ENCODE measurements at places on chromosomes 5 and 9. TPM values are rescaled to one million over a fixed set of nuclear protein-coding genes. Genes with fewer than 3 reads are reported as not detected.

- DNase-seq = no peak
These were observed 6.0 kb downstream of the OLFML2A start for GRCh38 chr9:124782661-124783574.

- no peak for DNase-seq
These were observed 194.1 kb downstream of the RANBP17 start for GRCh38 chr5:171055875-171056454.

The GNA14 gene
- polyA plus RNA-seq = not detected

- DNase-seq = no peak
These were observed 103.4 kb downstream of the OTULIN start for GRCh38 chr5:14767735-14768507.

DNA sequence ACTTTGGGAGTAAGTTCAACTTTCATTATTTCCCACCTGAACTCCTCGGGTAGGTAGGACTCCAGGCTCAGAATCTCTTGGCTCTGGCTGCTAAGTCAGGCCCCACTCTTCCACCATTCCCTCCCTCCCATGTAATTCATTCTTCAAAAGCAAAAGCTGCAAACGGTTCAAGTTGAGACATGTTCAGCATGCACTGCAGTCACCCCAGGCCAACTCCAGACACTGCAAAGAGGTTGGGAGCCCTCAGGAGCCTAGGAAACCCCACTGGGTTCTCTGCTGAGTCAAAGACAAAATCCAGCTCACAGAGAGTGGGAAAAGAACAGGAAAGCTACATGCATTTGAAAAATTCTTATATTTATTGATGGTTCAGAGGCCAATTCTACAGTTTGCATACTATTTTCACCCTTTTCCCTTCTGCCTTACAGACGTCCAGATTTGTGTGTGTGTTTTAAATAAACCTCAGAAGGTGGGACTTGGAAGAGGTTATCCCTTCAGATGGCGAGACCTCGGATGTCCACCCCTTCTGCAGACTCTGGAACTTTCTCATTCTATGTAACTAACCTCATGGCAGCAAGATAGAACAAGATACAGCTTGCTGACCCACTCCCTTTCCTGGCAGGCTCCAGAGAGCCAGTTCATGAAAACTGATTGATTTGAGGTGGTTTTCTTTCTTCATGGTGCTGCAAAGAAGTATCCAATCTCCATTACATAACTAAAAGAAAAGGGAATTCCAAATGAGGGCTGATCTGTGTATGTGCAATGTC, 65.7 kb upstream of the EQTN start:
- no peak for DNase-seq

DNA sequence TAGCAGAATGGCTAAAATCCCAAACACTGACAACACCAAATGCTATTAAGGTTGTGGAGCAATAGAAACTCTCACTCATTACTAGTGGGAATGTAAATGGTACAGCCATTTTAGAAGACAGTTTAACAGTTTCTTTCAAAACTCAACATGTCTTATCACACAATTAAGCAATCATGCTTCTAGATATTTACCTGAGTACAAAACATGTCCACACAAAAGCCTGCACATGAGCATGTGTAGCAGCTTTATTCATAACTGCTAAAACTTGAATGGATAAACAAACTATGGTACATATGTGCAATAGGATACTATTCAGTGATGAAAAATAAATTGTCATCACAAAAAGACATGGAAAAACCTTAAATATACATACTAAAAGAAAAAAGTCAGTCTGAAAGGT, 31.5 kb downstream of the SLC25A46 start:
- DNase-seq = no peak

The PLPPR1 gene
- polyA plus RNA-seq = not detected

DNA sequence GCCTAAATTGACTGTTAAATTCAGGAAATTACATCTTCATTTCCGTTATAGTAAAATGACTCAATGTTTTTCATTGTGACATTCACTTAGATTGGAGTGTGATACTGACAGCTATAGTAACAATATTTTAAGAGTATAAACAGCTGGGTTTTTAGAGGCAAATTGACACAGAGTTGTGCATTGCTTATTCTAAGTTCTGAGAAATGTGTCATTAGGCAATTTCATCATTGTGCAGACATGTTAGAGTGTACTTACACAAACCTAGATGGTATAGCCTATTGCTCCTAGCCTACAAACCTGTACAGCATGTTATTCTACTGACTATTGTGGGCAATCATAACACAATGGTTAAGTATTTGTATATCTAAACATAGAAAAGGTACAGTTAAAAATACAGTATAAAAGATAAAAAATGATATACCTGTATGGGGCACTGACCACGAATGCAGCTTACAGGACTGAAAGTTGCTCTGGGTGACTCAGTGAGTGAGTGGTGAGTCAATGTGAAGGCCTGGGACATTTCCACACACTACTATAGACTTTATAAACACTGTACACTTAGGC, 132.7 kb downstream of the PDE4D start:
- DNase-seq = no peak

- DNase-seq = no peak
These were observed 143.3 kb downstream of the SEC61B start for GRCh38 chr9:99365233-99365980.

DNA sequence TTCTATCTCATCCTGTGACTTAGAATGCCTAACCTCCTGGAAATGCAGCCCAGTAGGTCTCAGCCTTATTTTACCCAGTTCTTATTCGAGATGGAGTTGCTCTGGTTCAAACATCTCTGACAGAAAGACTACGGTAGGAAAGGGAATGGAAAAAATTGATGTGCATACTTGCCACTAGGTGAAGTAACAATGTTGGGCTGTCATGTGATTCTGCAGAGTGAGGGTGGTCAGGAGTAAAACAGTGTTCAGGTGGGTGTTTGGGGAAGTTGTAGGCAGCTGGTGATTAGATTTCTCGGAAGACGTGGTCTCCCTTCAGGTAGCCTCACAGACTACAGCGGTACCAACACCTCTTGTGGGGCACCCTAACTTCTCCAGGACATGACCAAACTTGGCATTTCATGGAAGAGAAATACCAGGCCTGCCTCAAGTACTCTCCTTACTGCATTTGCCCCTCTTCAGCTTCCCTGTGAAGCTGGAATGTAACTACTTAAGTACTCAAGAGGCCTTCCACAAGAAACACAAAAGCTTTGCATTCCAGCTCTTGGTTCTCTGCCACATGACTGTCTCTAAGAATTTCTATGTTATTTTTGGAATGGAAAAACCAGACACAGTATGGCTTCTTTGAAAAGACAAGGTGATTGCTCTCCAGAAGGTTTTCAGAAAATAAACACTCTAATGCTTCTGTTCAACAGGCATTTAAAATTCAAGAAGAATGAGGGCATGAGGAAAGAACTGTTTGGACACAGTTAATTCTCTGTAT, 17.4 kb upstream of the ENTREP1 start:
- DNase-seq = no peak

DNA sequence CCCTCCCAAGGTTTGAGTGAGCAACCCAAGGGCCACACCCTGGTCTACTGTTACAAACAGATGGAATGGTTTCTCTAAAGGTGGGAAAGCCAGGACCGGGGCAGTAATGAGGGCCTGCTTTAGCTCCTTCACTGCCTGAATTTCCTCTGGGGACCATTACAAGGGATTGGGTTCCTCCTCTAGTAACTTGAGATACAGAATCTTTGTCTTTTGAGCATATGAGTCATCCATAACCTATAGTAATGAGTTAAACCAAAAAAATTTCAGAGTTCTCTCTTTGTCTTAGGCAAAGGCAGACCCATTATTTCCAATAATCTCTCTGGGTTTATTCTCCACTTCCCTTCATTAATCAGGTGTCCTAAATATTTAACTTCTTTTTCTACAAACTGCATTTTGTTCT, 618.8 kb downstream of the HINT1 start:
- DNase-seq = no peak

- DNase-seq = no peak
These were observed 142.5 kb upstream of the SLC24A2 start for GRCh38 chr9:19931098-19931890.

DNA sequence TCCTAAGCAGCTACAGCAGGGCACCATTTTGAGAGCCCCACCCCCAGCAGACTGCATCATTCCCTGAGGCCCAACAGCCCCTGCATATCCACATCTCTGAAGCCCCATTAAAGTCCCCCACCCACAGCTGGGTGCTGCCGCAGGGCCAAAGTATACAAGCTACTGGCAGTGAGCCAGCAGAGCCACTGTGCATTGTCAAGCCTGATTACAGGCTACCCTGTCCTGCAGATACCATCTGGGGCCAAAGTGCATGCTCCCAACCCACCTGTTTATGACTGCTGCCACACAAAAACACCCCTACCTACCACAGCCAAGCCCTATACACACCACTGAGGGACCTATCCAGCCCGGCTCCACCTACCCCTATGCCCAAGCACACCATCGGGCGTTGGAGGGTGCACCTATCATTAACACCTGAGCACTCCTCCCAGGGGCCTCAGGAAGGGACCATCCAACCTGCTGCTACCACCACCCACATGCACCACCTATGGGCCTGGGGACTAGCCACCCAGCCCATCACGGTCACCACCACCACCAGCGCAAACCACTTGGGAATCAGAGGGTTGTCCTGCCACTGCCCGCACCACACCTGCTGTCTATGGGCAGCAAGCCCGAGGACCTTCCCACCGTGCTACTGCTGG, 105.0 kb downstream of the PLPP1 start:
- no peak for DNase-seq

The SPAG8 gene
- polyA plus RNA-seq = 0.77 TPM

GRCh38 chr9:20065796-20066700, 277.2 kb upstream of the SLC24A2 start:
- DNase-seq = no peak

GRCh38 chr9:127133739-127134167, 11.3 kb upstream of the ANGPTL2 start:
- DNase-seq = no peak

The ZNF366 gene
- polyA plus RNA-seq = 0.05 TPM

- no peak for DNase-seq
These were observed 273.1 kb downstream of the GABRB2 start for GRCh38 chr5:161273410-161273809.

GRCh38 chr5:64923151-64923685, 154.5 kb downstream of the CWC27 start:
- DNase-seq = no peak

DNA sequence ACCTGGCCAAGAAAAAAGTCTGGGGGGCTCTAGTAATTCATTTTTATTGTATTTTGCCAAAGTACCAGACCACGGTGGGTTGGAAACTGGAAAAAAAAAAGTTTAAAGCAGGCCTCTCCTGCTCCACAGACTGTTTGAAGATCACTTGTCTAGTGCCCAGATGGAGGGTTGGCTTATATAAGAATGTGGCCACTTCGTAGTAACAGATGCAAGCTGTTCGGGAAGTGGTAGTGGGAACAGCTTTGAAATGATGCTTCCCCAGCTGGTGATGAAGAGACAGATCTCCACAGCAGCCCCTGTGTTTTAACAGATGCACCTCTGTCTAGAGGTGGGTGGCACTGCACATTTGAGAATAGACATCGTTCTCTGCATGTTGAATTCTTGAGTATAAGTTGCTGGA, 54.3 kb upstream of the DMRT3 start:
- DNase-seq = no peak

DNA sequence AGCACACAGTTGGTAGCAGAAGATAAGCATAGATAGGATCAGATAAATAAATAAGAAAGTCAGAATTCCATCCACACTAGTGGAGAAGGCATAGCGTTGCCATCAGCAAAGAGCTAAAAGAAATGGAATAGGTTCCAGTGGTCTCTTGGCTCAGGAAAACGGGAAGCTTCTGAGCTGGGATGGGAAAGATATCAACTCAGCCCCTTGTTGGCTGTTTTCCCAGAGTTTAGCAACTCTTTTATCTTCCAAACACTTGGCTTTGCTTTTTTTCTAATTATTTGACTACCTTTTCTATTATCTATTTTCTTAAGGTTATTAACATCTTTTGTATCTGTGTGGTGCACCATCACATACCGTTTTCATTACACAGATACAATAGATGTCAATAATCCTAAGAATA, 445.7 kb upstream of the TRPC7 start:
- DNase-seq = no peak

GRCh38 chr5:140310434-140310833, 7.5 kb upstream of the PFDN1 start:
- no peak for DNase-seq

DNA sequence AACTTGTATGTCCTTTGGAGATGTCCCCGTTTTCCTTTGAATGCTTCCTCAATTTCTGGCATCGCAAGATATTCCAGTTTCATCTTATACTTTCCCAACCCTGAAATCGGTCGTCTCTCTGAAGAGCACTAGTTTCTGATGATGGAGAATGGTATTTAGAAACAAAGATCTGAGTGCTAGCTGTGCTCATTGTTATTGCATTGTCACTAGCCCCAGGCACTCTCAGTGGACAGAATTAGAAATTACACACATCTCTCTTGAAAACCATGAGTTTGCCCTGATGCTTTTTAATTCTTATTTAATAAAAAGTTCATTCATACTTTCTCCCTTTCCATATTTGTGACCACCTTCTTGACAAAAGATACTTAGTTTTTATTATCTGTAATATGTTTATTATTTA, 67.7 kb downstream of the C9orf152 start:
- no peak for DNase-seq

The PRRC2B gene
- polyA plus RNA-seq = 29.3 TPM

The ROPN1L gene
- polyA plus RNA-seq = not detected

GRCh38 chr9:131394464-131395156, 724 bp downstream of the PRRC2B start:
- DNase-seq = no peak

DNA sequence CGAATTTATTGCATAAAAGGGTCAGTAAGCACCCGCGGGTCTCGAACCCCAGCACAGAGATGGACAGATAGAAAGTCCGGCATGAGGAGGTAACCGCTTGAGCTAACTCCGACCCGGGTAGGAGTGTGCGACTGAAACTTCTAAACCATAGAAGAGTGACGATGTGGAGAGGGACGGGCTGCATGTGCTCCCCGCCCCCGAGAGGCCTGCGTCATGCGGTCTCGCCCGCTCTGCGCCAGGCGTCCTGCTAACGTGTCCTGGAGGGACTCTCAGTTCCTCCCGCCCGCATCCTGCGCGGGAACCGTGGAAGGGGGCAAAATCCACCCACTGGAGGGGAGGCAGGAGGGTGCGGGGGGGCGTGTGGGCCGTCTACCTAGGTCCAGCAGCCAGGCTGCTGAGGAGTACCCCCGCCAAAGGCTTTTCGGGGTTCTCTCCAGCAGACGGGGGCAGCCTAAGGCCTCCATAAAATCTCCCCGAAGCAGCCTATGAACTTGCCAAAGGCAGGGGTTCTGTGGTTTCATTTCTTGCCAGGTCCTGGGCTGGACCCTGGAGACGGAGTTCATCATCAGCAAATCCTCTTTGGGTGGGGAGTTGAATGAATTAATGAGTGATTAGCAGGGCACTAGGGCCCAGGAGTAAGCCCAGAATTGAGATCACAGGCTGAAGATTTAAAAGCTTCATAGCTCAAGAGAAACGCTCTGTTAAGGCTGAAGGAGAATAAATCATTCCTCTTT, 51.9 kb downstream of the TGFBI start:
- peak; percentile 82 for DNase-seq

- no peak for DNase-seq
These were observed 293.4 kb upstream of the IRX1 start for GRCh38 chr5:3302228-3302627.

DNA sequence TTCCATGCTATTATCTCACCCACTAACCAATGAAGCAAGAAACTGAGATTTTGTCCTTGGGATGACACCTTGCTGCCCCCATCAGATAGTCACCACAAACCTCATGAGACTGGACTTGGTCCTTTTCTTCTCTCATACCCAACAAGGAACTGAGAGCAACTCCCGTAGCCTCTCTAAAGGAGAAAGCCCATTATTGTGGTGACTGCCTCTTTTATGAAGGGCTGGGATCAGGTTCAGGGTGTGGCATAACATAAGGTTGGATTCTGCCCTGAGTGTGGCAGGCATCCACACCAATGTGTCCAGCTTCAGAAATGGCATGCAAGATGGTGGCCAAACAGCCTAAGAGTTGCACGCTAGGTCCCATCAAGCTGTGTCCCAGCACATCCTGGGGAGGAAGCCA, 1.3 kb upstream of the ACTL7A start:
- DNase-seq = no peak

The ANXA2R gene
- polyA plus RNA-seq = 6.2 TPM

Measured in GM12878 (cell line).